ENCODE measurements at places on chromosomes 6 and 20.

- DNase-seq, result no peak
Observed at GRCh38 chr6:147709396-147710272, 201.1 kb downstream of the SAMD5 start.

GRCh38 chr6:156865019-156865629, 87.9 kb downstream of the ARID1B start:
- no peak for DNase-seq

DNA sequence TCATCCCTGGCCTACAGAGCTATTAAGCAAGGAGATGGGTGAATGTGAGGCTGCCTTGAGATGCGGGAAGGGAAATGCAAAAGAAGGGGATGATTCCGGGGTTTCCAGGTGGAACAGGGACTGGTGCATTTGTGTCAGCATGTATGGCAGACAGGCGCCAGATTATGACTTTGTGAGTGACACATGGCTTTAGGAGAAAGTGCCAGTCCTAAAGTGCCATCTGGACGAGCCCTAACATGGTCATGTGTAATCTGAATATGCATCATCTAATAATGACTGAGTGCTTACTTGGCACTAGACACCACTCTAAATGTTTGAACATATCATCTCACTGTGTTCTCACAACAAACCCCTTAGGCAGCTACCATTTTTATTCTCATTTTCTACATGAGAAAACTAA, 195.0 kb upstream of the TSHZ2 start:
- DNase-seq, result no peak

- peak; percentile 16 for DNase-seq
Observed at GRCh38 chr6:113936093-113936934, 34.6 kb downstream of the HDAC2 start.

DNA sequence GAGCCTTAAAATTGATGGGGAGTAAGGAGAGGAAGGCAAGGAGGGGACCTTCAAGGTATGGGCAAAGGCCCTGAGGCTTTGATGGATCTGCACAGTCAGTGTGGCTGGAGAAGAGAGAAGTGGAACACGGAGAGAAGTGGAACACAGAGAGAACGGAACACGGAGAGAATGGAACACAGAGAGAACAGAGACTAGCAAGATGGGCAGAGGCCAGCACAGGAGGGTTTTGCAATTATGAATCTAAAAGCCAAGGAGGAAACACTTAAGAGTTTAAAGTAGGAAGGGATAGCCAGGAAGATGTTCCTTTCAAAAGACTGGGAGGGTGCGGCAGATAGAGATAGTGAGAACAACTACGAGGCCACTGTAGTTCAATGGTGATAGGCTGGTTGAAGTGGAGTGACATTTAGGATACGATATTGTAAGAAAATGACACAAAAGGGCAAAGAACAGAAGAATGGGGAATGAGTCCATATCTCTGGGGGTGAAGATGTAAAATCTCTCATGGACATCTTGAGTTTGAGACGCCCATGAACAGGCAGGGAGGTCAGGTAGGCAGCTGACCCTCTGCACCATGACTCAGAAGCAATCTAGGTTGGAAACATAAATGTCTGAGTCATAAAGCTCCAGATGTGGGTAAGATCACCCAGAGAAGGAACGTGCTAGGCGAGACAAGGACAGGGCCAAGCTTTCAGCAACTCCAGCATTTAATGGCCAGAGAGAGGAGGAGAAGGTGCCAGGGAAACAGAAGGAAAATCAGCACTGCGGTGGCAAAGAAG, 25.4 kb downstream of the ZMYND8 start:
- no peak for DNase-seq

DNA sequence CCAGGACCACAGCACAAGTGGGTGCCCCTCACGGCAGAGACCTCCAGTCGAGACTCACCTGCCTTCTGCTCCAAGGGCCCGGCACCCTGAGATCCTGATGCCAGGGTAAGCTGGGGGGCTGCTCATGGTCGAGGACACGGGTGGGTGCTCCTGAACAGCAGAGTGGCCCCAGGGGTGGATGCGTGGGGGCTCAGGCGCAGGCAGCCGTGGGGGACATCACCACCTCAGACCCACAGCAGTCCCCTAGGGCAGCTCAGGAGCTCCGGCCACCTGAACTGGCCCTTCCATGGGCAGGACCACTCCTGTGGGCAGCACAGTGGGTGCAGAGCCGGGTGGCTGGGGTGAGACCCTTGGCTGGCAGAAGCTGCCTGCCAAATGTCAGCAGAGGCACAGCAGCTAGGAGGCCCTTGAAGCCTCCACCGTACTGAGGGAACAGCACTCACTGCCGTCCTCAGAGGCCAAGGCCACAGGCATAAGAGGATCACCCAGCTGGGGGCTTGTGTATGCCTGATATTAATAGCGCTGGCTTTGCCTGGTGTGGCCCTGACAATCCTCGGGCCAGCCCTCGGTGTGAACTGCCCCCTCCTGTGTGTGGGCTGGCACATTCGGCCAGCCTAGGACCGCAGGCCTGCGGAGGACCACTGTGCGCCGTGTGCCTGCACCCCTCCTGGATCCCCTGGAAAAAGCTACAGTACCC, 5.4 kb downstream of the UCKL1 start:
- DNase-seq, result no peak

GRCh38 chr6:151026041-151026663, 160.7 kb downstream of the MTHFD1L start:
- no peak for DNase-seq

- DNase-seq, result no peak
Observed at GRCh38 chr6:50007819-50008218, 14.0 kb downstream of the DEFB110 start.

Data from NCI-H1417 treated with DMSO at 0.1 percent for 48 hours (cell line).